Endothelial cell (in vitro differentiated cells): ENCODE measurements at places on chromosomes 7 and 10.
A peak's percentile ranks its signal among the peaks of the same experiment; 100 is the strongest.

DNA sequence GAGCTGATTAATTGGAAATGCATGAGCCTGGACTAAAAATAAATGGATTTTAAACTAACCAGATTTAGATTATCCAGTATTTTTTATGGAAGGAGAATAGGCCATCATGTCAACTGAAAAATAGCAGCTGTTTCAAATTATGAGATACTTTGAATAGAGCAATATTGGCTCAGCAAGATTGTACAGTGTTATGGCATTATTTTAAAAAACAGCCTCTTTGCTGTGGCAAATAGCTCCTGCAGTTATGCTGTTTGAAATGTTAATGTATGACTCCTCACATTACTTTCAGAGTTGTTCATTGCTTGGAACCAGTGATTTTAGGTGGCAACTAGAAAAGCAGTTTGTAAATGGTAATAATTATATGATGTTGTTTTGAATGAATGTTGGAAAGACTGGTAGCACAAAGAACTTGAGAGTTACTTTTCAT, 244.5 kb downstream of the KIAA1217 start:
- no peak for DNase-seq

DNA sequence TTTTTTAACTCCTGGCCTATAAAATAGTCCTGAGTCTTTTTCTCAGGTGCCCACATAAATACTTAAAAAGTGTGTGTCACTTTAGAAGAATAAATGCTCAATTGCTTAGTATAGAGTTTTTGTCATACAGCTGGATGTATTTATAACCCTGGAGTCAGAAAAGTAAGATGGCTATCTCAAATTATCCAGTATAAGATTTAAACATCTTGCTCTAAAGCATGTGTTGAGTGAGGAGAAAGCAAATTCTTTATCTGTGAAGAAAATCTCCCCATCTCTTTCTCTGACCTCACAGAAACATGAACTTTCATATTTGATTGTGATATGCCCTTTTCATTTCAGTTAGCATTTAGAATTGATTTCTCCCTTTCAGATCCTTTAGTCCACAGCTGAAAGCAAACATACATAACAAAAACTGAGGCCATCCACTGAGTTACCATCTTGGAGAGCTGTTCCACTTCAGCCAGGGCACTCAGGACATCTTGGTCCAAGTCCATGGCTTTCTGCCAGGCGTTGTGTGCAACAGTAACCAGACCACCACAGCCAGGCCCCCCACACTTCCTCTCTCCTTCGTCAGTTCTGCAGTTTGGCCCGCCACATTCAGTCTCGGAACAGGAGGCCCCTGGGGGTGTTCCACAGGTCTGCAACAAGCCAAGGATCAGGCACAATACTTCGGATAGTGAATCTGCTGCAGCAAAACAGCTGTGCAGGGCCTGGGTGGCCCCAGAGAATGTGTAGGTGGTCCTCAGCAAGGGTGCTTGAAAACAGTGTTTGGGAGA, 40.9 kb downstream of the DLD start:
- no peak for DNase-seq

DNA sequence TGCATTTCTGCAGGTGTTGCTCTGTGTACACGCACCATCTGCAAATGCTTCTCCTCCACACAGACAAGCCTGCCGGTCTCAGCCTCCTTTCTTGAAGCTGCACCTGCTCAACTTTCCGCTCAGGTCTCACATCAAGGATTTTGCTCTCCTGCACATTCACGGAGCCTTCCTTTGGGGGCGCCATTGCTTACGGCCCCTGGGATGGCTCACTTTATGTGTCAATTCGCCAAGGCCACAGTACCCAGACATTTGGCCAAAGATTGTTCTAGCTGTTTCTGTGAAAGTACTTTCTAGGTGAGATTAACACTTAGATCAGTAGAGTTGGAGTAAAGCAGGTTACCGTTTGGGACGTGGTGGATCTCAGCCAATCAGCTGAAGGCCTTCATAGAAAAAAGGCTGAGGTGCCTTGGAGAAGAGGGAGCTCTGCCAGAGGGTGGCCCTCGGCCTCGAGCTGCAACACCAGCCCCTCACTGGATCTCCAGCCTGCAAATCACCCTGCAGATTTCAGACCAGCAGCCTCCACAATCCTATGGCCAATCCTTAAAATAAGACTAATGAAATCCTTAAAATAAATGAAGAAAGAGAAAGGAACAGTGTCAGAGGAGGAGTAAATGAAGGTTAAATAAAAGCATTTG, 39.9 kb upstream of the PPP2R2D start:
- no peak for DNase-seq

GRCh38 chr10:99533496-99534449, 1.0 kb downstream of the NKX2-3 start:
- no peak for DNase-seq

GRCh38 chr7:74443543-74444247, 10.0 kb upstream of the GTF2IRD1 start:
- no peak for DNase-seq

- DNase-seq, result no peak
Measured at GRCh38 chr7:67432536-67433234, 436.1 kb downstream of the TYW1 start.

DNA sequence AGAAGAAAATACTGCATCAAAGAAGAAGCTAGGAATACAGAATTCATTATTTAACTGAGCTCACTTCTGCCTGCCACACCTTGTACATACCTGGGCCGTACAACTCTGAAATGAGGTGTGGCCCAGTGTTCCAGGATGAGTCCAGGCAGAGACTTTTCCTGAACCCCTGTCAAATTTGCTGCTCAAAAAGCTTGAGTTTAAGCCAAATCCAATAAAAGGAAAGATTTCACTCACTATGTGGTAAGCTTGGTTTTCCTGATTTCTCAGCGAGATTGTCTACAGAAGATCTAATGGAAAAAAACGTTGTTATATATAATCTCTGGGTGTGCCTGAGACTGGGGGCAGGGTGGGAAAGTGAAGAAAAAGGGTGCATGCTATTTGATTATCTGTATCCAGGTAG, 72.1 kb upstream of the EGFR start:
- DNase-seq, result no peak

DNA sequence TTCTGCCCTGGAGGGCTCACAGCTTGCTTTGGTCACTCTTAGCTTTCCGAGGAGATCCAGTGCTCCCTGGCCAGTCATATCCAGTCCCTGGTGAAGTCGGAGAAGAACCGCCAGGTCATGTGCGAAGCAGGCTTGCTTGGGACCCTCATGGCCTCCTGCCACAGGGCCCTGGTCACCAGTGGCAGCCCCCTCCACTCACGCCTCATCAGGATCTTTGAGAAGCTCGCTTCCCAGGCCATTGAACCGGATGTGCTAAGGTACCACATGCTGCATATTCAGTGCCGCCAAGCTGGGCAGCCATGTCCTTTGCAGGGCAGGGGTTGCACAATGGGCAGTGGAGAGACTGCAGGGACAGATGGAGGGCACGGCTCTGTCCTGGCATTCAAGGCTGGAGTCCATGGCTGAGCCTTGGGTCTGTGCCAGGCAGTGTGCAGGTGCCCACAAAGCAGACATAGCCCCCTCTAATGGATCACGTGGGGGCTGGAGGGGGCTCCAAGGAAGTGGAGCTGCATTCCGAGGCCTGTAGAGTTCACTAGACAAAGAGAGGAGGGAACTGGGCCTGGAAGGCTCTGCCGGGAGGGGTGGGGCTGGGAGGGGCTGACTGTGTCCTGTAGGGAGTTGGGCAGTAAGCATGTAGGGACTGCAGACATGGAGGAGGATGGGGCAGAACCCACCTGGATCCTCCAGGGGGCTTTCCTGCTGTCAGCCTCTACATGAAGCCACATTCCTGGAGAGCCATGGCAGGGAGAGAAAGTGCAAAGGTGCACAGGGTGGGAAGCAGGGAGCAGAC, 89.9 kb downstream of the WDFY4 start:
- no peak for DNase-seq

DNA sequence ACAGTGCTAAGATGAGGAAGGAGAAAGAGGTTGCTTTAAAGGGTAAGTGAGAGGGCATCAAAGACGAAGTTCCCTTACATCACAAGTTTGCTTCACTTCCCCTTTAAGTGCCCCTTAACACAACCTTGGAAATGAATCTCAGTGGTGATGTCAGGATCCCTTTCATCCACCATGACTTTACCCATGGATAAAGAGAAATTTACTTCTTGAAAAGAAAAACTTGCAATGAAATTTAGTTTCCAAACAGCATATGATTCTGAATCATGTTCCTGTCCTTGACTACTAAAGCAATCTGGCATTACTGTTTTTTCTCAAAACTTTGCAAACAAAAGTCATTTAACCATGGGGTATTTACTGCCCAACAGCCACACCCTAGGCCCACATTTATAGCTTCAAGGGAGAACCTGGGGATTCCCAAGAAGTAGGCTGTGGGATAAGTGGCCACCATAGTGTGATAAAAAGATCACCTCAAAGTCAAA, 135.9 kb downstream of the ITGB8 start:
- DNase-seq, result no peak

GRCh38 chr10:82027711-82028110, 152.7 kb downstream of the NRG3 start:
- no peak for DNase-seq

GRCh38 chr7:157916946-157917640, 580.3 kb downstream of the DNAJB6 start:
- no peak for DNase-seq

GRCh38 chr10:114489521-114490310, 85.4 kb upstream of the AFAP1L2 start:
- peak; percentile 21 for DNase-seq

- no peak for DNase-seq
Measured at GRCh38 chr10:105586451-105587098, 945.5 kb downstream of the SORCS3 start.

- DNase-seq, result no peak
Measured at GRCh38 chr10:15255961-15256360, 87.5 kb upstream of the NMT2 start.

GRCh38 chr7:77786018-77786417, 12.2 kb downstream of the TMEM60 start:
- no peak for DNase-seq

DNA sequence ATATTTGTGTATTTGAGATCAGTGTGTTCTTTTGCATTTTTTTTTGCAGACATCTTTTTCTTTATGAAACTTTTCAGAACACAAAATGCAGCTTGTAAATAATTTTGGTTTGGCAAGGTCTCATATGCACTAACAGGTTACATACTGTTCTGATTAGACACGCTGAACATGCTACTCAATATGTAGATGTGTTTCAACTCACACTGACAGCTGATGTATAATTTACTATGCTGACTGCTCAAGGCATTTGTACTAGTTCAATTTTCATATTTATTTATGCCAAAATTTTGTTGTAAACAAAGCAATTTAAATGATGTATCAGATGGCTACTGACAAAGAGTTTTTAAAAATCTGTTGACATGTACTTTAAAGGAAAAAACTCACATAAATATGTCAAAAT, 123.8 kb downstream of the TFEC start:
- no peak for DNase-seq

DNA sequence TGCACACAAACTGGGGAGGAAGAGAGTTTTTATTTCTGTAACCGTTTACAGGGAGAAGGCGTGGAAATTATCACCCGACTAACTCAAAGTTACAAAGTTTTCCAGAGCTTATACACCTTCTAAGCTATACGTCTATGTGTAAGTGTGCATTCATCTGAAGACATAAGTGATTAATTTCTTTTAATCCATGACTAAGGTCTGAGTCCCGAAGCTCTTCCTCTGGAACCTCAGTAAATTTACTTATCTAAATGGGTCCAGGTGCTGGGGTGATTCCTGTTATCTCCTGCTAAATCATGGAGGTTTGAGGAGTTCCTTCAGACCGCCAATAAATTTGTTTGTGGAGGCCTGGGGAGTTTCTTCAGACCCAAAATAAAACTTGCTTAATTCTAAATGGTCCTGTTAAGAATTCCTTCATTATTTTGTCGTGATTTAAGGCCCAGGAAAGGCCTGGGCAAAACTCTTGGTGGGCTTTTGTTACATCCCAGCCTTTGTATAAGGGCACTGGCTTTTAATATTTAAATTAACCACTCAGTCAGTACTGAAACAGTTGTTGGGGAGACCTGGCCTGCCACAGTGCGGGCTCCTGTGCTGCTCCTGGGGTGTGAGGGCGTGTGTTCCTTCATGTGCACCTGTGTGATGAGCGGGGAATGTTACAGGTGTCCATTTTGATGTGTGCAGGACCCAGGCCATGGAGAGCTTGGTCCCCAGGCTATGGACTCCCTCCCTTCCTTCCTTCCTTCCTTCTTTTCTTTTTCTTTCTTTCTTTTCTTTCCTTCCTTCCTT, 5.8 kb upstream of the METTL27 start:
- DNase-seq, result no peak

DNA sequence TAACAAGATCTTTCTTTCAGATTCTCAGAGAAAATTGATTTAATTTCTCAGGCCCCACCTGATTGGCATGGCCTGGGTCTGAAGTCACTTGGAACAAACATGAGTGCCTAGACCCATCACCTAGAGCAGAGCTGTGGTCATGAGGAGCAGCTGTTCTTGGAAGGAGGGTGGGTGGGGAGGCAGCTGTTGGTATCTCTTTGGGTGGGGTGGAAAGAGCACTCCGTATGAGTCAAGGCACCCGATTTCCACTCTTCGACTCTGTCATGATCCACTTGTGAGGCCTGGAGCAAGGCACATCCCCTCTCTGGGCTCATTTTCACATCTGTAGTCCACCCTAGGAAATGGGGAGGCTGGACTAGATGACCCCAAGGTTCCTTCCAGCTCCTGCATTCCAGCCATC, 156.7 kb downstream of the C10orf105 start:
- no peak for DNase-seq

DNA sequence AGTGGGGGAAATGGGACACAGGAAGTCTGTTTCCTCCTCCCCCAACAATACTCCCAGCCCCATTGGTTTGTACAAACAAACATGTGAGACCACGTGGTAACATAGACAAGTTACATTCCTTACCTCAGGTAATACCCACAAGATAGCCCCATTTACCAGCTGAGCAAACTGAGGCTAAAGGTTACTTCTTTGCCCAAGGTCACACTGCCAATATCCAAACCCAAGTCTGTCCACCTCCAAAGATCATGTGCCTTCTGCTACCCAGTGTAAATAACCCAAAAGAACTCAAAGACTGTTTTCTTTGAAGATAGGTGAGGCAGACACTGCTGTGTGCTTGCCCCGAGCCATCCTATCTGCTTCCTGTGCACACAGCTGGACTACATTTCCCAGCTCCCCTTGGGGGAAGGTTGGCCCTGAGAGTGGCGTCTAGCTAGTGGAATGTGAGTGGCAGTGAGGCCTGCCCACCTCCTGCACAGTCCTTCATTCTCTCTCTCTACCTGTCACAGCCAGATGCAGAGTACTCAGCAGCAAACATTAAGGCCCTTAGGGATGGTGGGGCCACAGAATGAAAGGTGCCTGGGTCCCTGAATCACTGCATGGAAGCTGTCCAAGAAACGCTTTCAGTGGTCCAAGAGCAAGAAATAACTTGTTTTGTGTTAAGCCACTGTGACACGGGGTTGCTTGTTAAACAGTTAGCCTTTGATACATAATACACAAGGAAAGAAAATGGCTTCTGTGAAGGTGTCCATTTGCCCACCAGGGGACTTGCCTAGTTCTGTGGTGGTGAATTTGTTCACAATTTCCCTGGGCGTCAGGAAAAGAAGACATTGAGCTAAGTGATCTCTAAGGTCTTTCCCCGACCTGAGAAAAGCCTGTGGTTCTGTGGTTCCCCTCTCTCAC, 257.7 kb upstream of the NFE2L3 start:
- DNase-seq, result peak; percentile 24

- DNase-seq, result no peak
Measured at GRCh38 chr7:20229646-20230500, 12.7 kb upstream of the MACC1 start.
